Frontal cortex (tissue), 4 donors: ENCODE measurements at places on chromosomes 5 and 9.

DNA sequence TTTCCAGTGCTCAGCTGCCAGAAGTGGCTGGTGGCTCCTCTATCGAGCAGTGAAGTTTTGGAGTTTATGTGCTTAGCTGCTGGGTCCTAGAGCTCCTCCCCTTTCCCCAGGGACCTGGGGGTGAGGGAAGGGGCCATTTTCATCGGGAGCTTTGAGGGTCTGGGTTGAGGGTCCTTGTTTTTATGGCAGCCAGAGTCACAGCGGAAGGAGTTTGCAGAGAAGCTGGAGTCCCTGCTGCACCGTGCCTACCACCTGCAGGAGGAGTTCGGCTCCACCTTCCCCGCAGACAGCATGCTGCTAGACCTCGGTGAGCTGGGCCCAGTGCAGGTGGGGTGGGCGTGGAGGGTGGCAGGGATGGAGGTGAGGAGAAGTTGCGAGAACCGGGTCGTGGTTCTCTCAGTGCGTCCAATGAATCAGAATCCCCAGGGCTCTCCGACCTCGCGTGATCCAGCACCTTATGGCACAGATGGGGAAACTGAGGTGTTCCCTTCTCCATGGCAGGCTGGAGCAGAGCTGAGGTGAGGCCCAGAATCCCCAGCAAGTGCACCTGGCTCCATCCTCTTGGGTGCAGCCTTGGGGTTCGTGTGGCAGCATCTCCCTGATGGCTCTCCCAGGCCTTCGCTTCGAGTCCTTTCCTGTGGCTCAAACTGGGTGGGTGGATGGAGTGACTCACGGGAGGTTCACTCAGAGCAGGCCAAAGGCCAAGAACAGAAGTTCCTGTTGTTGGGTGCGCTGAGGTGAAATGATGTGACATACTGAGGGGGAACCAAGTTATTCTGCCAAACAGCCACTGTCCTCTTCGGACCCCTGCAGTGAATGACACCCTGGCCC is 21.7 kb upstream of the DOLPP1 start:
- DNase-seq: no peak

- no peak for DNase-seq
Observed at GRCh38 chr9:71515107-71515506, 253.2 kb downstream of the CEMIP2 start.

DNA sequence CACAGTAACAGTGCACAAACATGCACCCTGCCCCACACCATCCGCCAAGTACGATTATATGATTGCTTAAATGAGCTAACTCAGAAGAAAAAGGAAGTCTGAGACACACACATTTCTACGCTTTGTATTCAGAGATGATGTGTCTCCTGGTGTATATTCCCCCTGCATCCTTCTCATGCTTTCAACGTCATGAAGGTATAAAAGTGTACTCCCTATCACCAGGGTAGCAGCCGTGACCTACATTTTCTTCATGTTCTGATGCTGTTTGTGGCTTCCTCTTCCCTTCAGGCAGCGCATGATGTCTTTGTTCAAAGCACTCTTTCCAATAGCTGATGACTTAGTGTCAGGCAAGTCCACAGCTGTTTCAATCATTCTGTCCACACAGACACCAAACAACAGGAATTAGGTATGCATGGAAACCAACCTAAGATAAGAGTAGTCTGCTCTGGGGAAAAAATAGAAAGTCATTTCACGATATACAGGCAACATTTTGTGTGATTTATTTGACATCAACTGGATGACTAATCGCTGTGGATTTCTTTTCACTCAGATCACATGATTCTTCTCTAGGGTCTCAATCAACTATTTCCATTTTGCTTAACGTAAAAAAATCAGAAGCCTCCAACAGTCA is 269.4 kb upstream of the PTGER4 start:
- no peak for DNase-seq

DNA sequence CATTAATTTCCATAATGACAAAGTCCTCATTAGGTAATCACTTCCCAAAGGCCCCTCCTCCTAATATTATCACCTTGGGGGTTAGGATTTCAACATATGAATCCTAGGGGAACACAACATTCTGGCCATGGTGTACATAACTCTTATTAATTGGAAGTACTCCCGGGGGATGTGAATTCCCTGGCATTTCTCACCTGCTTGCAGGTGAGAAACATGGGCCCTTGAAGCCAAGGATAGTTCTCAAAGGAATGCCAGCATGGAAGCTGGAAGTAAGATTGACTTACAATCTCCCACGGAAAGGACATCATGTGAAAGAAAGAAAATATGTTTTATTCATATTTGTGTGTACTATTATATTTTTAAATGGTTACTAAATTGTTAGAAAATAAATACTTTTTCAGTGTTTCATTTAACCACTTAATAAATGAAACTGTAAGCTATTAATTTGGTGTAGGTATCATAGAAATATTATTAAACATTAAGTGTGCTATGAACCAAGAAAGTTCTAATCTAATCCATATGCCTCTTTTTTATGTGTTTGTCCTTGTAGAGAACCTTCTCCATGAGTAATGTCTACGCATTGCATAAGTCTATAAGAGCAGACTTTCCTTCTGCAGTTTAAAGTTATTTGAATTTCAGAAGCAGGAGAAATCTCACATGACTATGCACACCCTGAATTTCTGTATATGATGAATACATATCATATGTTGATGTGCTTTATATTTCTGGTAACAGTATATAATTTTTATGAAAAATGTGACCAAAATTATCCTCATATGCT is 59.4 kb downstream of the ANXA1 start:
- no peak for DNase-seq

GRCh38 chr9:118991366-118992285 is 377.6 kb downstream of the BRINP1 start:
- DNase-seq: no peak

GRCh38 chr9:81819155-81819554 is 109.1 kb upstream of the SPATA31D4 start:
- no peak for DNase-seq

GRCh38 chr5:19987612-19988361 is at the start of gene CDH18:
Gene CDH18, minus strand, starts transcription at chr5:19988200. Its CDS starts 149,214 bp downstream, at chr5:19838986.
- DNase-seq: peak; percentile 12

DNA sequence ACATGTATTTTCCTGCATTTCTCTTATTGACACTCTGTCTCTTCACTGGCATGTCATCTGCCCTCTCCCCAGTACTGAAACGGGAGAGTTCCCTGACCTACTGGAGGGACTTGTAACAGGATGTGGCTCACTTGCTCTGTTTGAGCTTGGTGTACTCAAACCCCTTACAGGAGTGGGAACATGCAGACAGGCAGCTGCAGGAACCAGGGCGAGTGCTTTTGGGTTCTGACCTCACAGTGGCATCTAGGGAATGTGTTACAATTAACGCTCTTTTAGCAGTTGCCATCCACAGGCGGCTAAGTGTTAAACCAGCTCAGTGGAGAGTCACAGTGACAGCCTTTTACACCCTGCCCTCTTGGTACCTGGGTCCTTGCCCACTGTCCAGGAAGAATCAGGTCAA is 300.3 kb upstream of the GRAMD2B start:
- DNase-seq: no peak

DNA sequence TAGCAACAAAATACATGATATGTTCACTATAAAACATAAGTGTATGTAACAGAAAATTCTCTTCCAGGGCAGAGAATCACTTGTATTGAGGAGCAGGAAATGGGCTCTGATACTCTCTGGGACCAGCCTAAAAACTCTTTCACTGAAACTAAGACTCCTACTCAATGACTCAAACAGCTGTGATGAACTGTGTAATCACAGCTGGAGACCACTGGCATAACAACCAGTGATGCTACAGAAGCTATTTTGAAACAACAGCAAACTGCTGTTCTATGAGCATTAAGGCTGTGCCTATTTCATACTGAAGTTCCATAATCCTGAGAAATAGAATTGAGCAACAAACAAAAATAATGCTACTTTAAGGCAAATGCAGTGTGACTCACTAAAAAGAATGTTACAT is 594.0 kb downstream of the HINT1 start:
- DNase-seq: no peak

DNA sequence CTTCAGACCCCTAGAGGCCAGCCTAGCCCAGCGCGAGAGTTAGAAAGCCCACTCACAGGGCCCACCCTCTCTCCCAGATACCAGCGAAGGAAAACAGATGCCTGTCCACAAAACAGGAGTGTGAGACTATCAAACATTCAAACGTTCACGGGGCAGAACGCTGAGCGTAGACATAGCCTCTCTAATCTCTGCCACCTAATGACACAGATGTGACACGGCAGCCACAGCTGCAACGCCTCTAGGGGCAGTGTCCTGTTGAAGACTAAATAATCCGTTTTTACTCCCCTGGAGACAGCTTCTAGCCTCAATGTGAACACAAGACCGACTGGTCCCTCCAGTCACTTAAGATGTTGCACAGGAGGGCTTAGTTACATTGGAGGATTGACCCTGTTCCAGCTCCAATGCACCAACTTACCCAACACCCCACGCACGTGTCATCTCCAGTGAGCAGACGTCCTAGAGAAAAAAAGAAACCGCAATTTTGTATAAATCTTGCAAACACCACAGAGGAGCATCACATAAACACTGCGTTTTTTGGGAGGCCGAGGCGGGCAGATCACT is 14.3 kb downstream of the DIPK1B start:
- DNase-seq: no peak
